Peyer's patch (tissue), 4 donors: ENCODE measurements at places on chromosomes 12 and 14.

DNA sequence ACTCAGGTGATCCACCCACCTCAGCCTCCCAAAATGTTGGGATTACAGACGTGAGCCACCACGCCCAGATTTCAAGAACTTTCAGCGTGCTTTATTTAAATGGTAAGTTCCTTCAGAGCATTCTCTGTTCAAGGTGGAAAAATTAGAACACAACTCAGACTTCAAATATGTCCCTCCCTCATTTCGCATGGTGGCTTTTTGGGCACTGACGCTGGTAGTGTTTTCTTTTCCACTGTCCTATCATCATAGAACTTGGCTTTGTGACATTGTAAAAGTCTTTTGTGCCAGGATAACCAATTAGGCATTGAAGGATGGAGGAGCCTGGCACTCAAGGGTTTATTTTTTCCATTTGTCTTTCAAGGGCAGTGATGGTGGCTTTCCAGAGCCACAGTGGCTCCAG, 190.8 kb downstream of the NUAK1 start:
- no peaks in the 10 kb centered on the region for H3K36me3 ChIP-seq
- no peak for DNase-seq
- no peaks in the 10 kb centered on the region for H3K4me1 ChIP-seq
- no peaks in the 10 kb centered on the region for H3K27me3 ChIP-seq

GRCh38 chr14:23930742-23931141, 22.8 kb upstream of the DHRS4 start:
- H3K4me3 ChIP-seq: no peak overlapping the region
- H3K4me1 ChIP-seq: no peaks in the 10 kb centered on the region
- H3K36me3 ChIP-seq: no peaks in the 10 kb centered on the region
- no peak overlapping the region for H3K27ac ChIP-seq
- DNase-seq: no peak

DNA sequence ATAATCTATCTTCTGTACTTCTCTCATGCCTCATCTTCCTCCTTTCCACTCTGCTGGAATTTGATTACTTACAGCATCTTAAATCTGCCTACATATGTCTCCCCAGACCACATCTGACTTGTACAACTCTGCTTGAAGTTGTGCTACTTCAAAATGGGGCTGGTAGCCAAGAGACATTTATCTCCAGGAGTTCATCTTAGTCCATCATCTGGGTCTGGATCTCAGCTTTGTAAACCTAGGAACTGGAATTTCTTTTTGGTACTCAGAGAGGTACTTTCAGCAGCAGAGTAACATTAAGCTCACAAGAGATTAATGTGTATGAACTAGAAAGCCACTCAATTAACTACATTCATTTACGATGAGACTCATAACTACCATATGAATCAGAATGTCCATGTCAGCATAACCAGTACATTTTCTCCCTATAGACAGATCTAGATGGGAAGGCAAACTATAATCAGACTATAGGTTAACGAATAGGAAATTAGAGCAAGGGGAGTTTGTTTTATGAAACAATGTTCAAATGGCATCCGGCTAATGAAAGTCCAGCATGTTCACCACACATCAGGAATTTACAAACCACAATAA, 178.8 kb downstream of the CEP128 start:
- H3K4me3 ChIP-seq: no peak overlapping the region
- H3K4me1 ChIP-seq: no peaks in the 10 kb centered on the region
- no peaks in the 10 kb centered on the region for H3K27me3 ChIP-seq
- no peaks in the 10 kb centered on the region for H3K36me3 ChIP-seq

- DNase-seq: no peak
- no peak overlapping the region for H3K27ac ChIP-seq
- no peaks in the 10 kb centered on the region for H3K27me3 ChIP-seq
- H3K4me3 ChIP-seq: no peak overlapping the region
- H3K4me1 ChIP-seq: no peaks in the 10 kb centered on the region
These were observed 50.2 kb downstream of the TTLL5 start for GRCh38 chr14:75711105-75711795.

GRCh38 chr12:84757978-84758377, 154.6 kb downstream of the SLC6A15 start:
- H3K27me3 ChIP-seq: no peaks in the 10 kb centered on the region
- no peak overlapping the region for H3K27ac ChIP-seq
- DNase-seq: no peak
- no peaks in the 10 kb centered on the region for H3K4me1 ChIP-seq

DNA sequence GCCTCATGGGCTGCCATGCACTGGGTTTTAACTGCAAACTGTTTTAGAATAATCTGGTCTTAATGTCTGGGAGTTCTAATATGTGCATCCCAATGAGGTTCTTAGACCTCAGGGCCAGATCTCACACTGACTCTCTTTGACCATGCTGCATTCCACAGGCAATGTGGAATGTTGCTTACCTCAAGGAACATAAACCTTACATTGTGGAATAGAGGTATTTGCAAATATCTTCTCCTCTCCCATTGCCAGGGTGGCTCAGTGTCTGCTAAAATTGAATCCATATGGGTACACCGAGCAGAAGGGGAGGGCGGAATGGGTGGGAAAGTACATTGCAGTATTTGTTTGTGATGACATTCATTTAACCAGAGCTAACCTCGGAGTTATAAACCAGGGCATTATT, 78.6 kb downstream of the CHST11 start:
- no peak for DNase-seq
- no peaks in the 10 kb centered on the region for H3K36me3 ChIP-seq
- H3K4me1 ChIP-seq: no peaks in the 10 kb centered on the region
- no peak overlapping the region for H3K27ac ChIP-seq
- no peak overlapping the region for H3K4me3 ChIP-seq
- no peaks in the 10 kb centered on the region for H3K27me3 ChIP-seq

DNA sequence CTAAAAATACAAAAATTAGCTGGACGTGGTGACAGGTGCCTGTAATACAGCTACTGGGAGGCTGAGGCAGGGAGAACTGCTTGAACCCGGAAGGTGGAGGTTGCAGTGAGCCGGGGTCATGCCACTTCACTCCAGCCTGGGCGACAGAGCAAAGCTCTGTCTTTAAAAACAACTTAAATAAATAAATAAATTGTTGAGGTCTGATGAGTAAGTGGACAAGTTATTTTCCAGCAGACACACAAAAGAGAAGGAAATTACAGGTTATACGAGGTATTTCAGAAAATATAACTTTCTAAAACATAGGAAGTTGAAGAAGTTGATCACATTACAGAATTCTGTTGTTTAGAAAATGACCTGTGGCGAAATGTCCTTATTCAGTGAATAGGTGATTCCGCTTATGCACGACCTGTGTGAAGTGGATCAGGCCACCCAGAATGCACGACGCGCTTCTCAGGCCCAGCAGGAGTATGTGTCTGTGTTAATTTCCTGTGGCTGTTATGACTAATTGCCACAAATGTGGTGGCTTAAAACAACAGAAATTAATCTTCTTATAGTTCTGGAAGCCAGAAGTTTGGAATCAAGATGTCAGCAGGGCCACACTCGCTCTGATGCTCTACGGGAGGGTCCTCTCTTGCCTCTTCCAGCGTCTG, 38.1 kb downstream of the P2RX7 start:
- H3K4me3 ChIP-seq: no peak overlapping the region
- H3K27ac ChIP-seq: no peak overlapping the region
- H3K36me3 ChIP-seq: no peaks in the 10 kb centered on the region
- no peaks in the 10 kb centered on the region for H3K4me1 ChIP-seq
- no peaks in the 10 kb centered on the region for H3K27me3 ChIP-seq

GRCh38 chr14:92459030-92459949, 54.3 kb upstream of the RIN3 start:
- H3K4me3 ChIP-seq: no peak overlapping the region
- no peaks in the 10 kb centered on the region for H3K4me1 ChIP-seq
- no peak overlapping the region for H3K27ac ChIP-seq
- no peaks in the 10 kb centered on the region for H3K36me3 ChIP-seq
- DNase-seq: no peak

DNA sequence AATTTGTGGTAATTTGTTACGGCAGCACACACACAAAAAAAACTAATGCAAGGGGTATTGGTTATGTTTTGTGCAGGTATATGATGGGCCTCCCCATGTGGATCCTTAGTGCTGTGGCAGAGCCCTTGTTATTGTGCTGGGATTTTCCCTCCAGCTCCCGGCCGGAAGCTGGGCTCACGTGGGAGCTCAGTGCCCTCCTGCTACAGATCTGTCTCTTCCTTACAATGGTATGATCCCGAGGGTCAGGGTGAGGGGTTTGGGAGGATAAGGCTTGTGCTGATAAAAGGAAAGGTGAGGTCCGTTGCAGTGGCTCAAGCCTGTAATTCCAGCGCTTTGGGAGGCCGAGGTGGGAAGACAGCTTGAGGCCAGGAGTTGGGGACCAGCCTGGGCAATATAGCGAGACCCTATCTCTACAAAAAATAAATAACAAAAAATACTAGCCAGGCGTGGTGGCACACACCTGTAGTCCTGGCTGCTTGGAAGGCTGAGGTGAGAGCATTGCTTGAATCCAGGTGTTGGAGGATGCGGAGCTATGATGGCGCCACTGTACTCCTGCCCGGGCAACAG, 861 bp upstream of the SLC48A1 start:
- H3K4me1 ChIP-seq: peaks cover 2% of the 10 kb centered on the region
- peak overlapping the region; percentile 97 for H3K4me3 ChIP-seq
- no peak for DNase-seq
- H3K27me3 ChIP-seq: no peaks in the 10 kb centered on the region

- no peak for DNase-seq
- H3K27me3 ChIP-seq: no peaks in the 10 kb centered on the region
- H3K4me1 ChIP-seq: no peaks in the 10 kb centered on the region
- no peak overlapping the region for H3K27ac ChIP-seq
These were observed 151.8 kb upstream of the NTF3 start for GRCh38 chr12:5280086-5280485.

GRCh38 chr12:45638386-45638785, 91.1 kb upstream of the ARID2 start:
- no peak overlapping the region for H3K4me3 ChIP-seq
- H3K27ac ChIP-seq: no peak overlapping the region
- no peak for DNase-seq

DNA sequence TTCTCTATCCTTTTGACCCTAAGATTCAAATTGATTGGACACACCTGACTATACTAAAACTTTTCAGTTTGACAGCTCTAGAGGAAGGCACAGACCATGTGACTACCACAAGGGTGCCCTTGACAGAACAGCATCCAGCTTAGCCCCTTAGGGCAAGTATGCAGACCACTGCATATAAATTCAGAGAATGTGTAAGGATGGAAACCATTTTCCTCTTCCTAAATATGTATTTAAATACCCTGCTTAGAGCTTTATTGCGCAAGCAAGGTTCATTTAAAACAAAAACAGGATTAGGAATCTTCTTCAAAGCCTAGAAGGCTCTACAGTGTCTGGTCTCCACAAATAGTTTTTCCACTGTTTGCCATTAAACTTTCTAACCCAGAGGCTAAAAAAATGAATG, 202.8 kb downstream of the MED13L start:
- DNase-seq: no peak
- no peak overlapping the region for H3K4me3 ChIP-seq
- no peaks in the 10 kb centered on the region for H3K4me1 ChIP-seq
- no peak overlapping the region for H3K27ac ChIP-seq
- H3K27me3 ChIP-seq: no peaks in the 10 kb centered on the region

DNA sequence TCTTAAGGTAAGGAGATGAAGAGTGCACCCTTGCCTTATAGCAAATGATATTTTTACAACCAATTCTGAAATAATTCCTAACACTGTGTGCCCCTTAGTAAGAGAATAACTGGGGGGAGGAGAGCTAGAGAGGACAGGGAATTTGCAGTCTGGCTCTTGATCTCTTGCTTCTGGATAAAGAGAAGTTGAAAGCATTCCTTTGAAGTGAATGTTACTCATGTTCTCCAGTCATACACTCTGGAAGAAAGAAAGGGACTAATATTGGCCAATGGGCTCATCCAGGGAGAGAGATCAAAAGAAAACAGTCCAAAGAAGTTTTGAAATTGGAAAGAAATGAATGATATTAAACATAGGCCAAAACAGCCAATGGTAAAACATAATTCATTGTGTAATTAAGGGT, 25.3 kb downstream of the C12orf75 start:
- no peaks in the 10 kb centered on the region for H3K27me3 ChIP-seq
- no peaks in the 10 kb centered on the region for H3K4me1 ChIP-seq
- no peak for DNase-seq
- no peak overlapping the region for H3K27ac ChIP-seq

GRCh38 chr14:72617391-72618031, 276.4 kb downstream of the DPF3 start:
- no peak for DNase-seq
- H3K4me3 ChIP-seq: no peak overlapping the region
- no peaks in the 10 kb centered on the region for H3K4me1 ChIP-seq
- no peaks in the 10 kb centered on the region for H3K27me3 ChIP-seq
- no peak overlapping the region for H3K27ac ChIP-seq
- H3K36me3 ChIP-seq: no peaks in the 10 kb centered on the region

DNA sequence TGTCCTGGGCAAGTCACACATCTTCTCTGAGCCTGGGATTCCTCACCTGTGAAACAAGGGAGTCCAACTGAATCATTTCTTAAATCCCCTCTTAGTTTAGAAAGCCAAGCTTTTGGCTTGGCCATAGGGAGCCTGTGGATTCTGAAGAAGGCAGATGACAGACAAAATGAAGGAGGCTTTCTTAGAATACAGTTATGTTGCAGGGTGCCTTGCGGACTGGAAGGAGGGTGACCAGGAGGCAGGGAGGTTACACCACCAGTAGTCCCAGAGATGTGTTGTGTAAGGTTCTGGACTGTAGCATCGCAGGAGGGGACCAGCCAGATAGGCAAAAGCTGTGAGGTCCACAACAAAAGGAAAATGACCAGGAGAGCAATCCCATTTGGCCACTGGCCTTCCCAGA, 8.2 kb upstream of the ACVR1B start:
- H3K27me3 ChIP-seq: no peaks in the 10 kb centered on the region
- no peak overlapping the region for H3K4me3 ChIP-seq
- no peak for DNase-seq
- no peak overlapping the region for H3K27ac ChIP-seq

- no peak overlapping the region for H3K27ac ChIP-seq
- no peak for DNase-seq
- H3K36me3 ChIP-seq: no peaks in the 10 kb centered on the region
- no peaks in the 10 kb centered on the region for H3K27me3 ChIP-seq
These were observed 327.3 kb downstream of the ADGRD1 start for GRCh38 chr12:131281016-131281415.

DNA sequence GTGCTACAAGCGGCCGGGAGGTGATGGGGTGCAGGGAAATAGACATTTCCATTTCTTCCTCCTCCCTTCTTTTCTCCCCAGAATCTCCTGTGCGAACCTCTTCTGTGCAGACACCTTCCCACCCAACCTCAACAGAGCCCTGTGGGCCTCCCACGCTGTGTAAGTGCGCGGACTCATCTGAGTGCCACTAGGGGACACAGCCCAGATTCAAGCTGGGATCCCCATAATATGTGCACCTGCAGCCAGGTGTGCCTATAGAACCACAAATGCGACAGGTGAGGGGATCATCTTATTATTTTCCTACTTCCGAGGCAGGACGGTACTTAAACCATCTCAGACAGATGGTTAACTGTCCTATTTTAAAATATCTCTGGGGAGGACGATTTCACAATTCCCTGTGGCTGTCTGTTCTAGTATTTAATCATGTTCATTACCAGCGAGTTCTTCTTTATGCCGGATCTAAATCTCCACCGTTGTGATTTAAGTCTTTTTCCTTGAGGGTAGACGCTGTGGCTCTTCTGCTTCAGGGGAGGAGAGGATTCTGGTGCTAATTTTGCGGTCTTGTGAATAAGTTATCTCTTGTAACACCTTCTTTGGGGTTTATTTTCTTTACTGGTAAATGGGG, 17.2 kb upstream of the CACNA1C start:
- no peaks in the 10 kb centered on the region for H3K27me3 ChIP-seq
- H3K27ac ChIP-seq: no peak overlapping the region
- no peaks in the 10 kb centered on the region for H3K4me1 ChIP-seq
- no peaks in the 10 kb centered on the region for H3K36me3 ChIP-seq
